Psoas muscle (tissue), 8 donors: ENCODE measurements at places on chromosomes 3 and 15.

DNA sequence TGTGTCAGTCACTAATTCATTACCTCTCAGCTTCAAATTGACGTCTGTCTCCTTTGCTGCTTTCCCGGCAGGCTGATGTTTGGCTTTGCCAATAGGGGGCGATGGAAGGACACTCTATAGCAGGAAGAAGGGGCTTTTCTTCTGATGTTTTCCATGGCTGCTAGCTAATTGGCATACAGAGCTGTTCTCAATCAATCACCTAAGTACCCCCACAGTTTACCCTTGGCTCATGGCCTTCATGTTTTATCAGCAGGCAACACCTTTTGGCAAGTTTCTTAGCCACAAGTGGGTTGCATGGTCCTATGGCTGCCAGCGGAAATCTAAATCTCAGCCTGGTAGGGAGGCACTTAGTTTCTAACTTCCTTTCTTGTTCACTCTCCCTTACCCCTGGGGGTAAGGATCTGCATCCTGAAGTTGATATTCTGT, 45.0 kb downstream of the ESYT3 start:
- no peak for DNase-seq

DNA sequence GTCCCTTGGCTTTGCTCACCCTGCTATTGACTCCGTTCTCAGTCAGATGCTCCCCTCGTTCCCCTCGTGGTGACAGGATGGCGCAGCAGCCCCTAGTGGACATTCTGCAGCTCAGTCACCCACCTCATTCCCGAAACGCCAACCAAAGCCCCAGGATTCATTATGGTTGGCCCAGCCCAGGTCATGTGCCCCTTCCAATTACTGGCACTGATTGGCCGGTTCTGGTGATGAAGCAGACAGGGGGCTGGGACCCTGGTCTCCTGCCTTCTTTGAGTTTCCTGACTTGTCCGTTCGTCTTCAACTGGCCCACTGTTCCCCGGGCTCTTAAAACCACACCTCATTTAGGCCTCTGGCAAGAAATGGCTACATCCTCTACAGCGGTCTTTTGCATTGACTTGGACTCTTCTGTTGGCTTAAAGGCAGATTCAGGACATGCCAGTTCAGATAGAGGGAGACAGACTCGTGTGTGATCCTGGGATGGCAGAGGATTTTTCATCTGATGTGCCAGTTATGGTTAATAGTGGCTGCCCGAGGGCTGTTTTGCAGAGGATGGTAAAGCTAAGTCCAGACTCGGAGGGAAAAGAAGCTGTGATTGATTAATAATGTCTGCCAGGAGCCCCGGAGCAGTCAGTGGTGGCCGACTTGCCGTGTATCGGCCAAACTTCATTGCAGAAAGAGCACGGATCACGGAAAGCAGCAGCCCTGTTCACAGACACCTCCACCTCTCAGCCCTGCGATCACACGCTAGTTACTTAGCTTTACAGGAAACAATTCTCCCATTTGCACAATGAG, 37.8 kb downstream of the LSM3 start:
- DNase-seq = peak; percentile 75

GRCh38 chr3:117887901-117888300, 1146.7 kb downstream of the IGSF11 start:
- DNase-seq = no peak

DNA sequence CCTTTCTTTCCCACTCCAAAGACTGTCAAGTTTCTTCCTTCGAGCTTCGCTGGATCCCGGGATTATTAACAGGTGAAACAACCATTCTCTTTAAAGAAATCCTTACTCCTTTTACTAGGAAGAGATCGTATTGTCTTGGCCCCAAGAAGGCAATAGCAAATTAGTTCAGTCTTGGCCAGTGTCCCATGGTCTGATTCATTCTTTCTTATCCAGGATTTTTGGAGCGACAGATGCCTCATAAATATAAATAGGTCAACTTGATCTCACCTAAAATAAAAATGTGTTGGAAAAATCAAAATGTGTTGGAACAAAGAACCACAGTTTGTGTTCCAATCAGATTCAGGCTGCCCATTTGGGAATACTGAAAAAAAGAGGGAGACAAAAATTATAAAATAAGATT, 140.1 kb upstream of the TMEM108 start:
- DNase-seq = no peak

DNA sequence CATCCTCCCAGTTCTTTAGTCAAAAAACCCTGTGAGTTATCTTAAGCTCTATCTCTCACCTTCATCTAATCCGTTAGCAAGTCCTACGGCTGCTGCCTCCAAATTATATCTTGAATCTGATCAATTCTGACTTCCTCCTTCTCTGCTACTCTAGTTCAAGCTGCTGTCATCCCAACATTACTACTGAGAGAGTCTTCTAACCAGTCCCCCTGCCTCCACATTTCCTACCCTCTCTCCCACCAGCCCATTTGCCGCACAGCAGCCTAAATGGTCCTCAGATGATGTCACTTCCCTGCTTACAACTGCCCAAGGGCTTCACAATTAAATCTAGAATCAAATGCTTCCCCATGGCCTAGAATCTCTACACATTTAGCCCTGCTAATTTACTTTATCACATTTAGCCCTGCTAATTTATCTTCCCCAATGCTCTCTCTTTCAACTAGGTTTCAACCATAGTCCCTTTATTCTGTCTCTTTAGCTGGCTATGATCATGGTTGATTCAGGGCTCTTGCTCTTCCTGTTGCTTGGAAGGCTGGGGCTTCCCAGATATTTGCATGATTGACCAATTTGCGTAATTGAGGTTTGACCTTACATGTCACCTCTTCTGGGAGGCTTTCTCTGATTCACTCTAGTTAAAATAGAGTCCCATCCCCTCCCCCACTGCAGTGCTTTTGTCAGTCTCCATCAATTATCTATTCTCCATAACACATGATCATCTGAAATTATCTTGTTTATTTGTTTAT, 11.0 kb upstream of the ARL14 start:
- no peak for DNase-seq

- no peak for DNase-seq
These were observed 130.1 kb upstream of the SOX2 start for GRCh38 chr3:181581656-181582055.

DNA sequence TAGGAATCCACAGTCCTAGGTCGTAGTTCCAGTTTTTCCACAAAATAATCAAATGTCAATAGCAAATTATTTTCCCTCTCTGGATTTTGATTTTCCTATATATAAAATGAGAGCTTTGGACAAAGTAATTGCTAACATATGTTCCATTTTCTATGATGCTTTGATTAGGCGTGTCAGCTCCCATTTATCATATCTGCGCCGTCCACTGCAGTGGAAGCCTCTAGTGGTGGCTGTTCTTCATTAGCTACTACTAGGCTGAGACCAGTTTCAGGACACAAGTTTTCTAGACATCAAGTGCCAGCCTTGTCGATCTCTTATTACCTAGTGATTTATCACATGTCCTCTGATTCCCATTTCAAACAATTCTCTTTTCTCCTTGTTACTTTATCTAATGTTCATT, 271.5 kb downstream of the TUSC7 start:
- no peak for DNase-seq

DNA sequence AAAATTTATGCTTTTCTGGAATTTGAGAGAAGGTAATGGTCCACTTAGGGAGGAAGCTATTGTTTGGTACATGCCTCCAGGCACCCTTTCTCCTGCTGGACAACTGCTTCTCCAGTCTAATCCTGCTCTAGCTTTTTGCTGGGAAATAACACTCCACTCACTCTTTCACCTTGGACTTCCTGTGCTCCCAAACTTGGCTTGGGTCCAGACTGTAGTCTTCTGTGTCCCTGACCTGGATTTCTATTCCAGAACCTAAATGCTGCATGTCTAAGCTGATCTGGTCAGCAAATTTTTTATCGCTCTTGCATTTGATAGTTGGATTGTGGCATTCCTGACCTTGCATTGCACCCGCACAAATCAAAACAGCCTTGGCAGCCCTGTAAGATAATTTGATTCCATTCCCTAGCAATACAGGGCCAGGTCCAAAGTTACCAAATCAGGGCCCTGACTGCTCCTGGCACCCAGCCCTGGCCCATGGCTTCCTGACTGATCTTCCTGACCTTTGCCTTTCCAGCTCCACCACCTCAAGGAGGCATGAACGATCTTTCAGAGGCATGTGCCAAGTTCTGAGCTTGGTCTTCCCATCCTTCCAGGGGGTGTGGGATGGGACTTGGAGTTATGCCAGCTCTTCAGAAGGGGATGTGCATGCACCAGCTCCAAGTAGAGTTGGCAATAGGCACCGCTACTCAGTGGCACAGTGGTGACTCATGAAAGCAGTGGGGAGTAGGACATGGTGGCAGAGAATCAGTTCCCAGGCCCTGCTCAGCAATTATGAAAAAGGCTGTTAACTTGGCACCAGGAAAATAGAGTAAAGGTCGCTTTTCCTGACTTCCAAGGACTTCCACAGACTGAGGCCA, 43.9 kb upstream of the GOLGA8J start:
- DNase-seq = no peak

DNA sequence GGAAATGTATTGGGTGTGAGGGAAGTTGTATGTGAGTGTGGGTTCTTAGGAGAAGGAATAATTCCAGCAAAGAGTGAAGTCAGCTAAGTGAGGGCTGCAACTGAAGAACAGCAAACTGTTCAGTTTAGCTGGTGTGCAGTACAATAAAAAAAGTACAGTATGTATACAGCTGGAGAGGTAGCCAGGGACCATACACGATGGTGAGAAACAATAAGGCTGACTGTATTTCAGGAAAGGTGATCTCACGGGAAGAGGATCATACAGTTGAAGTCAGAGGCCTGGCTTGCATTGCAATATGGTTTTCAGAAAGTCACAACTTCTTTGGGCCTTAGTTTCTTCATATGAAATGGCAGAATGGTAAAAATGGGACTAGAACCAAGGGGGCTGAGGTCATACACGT, 222.4 kb downstream of the NEK10 start:
- DNase-seq = no peak

DNA sequence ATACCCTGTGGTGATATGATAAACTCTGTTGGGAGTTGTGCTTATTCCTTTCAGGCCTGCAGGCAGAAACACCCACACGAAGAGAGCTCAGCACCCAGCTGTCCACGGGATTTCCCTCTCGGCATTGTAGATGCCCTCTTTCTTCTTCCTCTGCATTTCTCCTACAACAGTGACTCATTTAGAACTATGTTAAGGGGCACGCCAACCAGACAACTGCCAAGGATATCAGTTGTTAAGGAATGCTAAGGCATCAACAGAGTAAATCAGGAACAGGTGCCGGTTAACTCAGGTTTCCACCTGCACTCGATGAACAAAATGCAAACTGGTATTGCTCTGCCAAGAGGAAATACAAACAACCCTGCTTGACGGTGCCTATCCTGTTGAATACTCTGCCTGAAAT, 270.0 kb upstream of the PEX5L start:
- DNase-seq = no peak

GRCh38 chr3:12288182-12289129, at the start of gene PPARG:
Gene PPARG, plus strand, starts transcription at chr3:12289070. Its CDS starts 90,642 bp downstream, at chr3:12379712.
- DNase-seq = peak; percentile 32

DNA sequence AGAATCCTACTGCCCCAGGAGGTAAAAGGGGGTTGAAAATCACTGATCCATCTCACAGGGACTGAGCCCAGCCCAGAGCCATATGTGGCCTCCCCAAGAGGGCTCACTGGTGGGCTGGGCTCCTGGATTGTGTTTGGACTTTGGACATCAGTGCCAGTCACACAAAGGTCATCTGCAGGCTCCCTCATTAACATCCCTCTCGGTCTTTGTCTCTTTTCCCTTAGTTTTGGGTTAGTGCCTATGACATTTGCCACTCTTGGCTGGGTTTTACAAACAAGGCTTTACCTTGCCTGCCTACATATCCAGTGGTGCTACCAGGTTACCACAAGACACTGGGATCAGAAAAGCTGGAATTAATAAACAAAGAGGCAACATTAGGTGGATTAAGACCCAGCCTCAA, 27.9 kb downstream of the IFT122 start:
- DNase-seq = no peak

DNA sequence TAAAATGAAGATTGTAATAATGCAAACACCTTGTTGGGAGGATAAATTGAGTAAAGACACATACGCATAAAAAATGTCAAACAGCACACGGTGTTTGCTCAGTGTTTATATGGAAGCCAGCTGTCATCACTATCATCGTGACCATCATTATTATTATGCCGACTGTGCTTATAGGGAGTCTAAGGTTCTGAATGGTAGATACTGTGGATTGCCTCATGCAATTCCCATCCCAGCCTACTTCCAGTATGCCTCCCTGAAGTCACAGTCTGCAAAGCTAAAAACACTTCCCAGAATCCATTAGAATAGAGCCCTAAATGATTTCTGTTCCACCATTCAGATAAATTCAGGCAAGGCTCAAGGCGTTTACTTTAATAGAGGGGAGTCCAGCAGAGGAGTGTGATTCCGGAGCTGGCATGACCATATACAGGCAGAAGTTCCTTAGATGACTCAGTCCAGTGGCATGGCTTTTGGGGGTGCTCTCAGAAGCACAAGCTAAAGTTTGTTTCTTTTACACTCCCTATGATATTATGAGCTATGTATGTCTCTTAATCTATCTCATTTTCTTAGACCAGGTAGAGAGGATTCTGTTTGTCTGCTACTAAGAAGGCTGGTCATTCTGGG, 148.7 kb downstream of the MEX3B start:
- DNase-seq = no peak

DNA sequence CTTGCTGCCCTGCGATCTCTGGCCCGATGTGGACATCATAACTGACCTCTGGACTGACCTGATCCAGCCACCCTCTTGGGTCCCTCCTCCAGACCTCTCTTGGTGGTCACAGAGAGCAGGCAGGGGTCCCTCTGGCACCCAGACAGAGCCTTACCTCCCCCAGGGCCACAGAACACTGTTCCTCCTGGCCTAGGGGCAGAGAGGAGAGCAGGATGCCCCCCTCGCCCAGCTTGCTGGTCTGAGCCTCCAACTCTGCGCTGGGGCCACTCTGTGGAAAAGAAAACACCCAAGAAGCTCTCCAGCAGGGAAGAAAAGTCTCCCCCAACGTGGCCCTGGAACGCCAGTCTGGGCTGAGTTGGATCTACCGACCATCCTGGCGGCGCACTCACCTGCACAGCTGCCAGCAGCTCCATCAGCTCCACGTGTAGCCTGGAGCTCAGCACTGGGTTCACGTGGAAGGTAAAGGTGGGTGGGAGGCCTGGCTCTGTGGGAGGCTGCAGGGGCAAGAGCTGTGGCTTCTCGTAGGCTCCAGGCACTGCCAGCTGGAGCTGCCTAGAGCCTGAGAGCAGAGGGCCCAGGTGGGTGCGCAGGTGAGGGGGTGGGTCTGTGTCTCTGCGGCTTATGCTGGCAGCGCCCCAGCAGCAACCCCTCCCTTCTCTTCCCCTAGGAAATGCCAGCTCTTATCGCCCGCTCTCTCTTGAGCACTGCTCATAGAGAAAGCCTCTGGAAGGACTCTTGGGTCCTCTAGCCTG, 6.0 kb downstream of the PLA2G4F start:
- no peak for DNase-seq

GRCh38 chr15:75597667-75598341, 18.7 kb upstream of the PTPN9 start:
- no peak for DNase-seq
